ENCODE measurements at places on chromosomes 5 and 9.

DNA sequence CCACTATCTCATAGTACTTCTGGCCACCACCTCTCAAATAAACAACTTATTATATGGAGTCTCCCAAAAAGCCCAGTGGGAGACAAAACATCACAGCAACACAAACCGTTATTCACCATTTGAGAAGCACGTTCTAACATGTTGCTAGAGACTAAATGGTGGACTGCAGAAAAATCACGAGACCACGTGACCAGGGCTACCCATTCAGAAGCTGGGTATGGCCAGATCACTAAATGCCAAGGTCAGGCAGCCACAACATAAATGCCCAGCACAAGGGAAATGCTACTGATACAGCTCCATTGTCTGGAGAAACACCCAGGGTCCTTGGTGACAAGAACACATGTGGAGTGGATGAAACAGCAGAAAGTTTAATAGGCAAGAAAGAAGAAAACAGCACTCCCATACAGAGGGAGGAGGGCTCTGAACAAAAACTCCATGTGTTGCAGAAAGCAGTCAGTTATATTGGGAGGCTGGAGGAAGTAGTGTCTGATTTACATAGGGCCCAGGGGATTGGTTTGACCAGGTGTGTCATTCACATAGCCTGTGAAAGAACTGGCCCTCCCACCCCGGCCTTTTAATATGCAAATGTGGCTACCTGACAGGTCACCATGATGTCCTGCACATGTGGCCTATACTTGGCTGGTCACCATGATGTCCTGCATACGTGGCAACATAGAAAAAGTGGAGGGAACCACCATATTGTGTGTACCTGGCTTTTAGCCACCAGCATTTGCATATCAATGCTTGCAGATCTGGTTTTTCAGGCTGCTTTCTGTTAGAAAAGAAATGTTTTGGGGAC lies 97.2 kb downstream of the TRIM36 start:
- DNase-seq, result no peak

GRCh38 chr9:93116072-93116961 lies 17.7 kb downstream of the NINJ1 start:
- no peak for DNase-seq

DNA sequence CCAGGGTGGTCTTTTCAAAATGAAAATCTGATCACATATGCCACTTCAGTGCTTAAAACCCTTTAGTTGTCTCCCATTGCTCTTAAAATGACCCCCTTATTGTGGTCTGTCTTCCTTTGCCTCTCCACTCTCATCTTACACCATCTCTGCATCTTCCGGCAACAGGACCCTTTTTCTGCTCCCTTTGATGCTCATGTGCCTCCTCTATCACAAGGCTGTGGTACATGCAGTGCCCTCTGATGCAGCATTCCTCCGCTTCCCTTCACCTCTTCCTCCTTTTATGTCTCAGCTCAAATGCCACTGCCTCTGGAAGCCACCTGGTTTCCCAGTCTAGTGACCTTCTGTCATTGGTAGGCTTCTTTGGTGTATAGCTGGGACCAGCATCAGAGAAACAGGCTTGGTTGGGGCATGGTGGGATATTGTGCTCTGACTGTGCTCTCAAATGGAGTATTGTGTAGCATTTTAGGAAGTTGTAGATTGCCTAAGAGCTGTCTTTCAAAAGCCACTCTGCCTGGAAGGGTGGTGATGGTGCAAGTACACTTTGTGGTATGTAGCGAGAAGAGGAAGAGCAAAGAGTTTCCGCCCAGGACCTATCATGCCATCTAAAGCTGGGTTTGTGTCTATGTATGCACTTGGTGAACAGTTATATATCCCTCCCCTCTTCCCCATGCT lies 28.1 kb downstream of the ARHGAP26 start:
- DNase-seq, result peak; percentile 33

DNA sequence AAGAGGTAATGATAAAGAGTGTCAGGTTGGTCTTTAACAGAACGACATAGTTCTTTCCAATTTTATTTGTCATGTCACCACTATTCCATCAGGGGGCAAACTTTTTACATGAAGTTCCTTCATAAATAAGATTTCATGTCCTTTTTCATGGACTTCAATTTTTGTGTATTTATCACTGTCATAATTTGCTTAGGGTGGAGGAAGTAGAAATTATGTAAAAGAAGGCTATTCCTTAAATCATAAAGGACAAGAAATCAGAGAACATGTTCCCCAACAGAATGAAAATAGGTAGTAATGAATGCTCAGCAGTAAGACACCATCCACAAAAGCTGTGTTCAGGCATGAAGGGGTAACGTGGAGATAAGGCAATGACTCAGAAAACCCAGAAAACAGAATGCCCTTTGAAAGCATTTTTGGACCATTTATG lies 72.7 kb downstream of the ZFAND5 start:
- no peak for DNase-seq

Data from CD4-positive, alpha-beta T cell (primary cell).